ENCODE measurements at places on chromosomes 4 and X.
A peak's percentile ranks its signal among the peaks of the same experiment; 100 is the strongest.

- no peak for DNase-seq
Observed at GRCh38 chrX:40237731-40238178, 140.0 kb upstream of the BCOR start.

DNA sequence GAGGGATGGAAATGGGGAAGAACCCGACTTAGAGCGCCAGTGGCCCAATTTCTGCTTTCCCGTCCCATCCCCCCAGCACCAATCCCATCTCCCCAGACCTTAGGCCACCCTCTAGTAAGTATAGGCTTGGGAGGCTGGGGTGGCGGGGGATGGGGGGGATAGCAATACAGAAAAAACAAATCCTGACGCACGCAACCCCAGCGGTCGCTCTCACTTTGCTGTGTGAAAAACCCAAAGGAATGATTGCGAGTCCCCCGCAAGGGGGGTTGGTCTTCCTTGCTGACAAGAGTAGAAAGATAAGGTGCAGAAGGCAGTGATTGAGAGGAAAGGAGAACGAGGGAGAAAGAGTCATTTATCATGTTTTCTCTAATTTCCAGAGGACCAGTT, 863 bp downstream of the CPE start:
- DNase-seq: no peak

- no peak for DNase-seq
Observed at GRCh38 chrX:9558615-9559014, 93.8 kb downstream of the TBL1X start.

GRCh38 chr4:75069493-75070074, 136.7 kb downstream of the PARM1 start:
- DNase-seq: no peak

GRCh38 chrX:107731831-107732502, 43.6 kb downstream of the TSC22D3 start:
- no peak for DNase-seq

GRCh38 chr4:30116401-30116800, 603.8 kb upstream of the PCDH7 start:
- no peak for DNase-seq

GRCh38 chr4:8773124-8773931, 98.3 kb downstream of the HMX1 start:
- no peak for DNase-seq

- no peak for DNase-seq
Observed at GRCh38 chrX:51215856-51216255, 116.8 kb upstream of the NUDT10 start.

DNA sequence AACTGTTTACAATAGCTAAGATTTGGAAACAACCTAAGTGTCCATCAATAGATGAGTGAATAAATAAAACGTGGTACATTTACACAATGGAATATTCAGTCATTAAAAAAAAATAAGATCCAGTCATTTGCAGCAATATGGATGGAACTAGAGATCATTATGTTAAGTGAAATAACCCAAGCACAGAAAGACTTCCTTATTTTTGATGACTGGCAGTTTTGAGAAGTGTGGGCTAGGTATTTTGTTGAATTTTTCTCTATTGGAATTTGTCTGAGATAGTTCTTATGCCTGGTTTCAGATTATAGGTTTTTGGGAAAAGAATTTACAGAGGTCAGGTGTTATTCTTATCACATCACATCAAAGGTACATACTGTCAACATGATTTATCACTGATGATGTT, 293.8 kb upstream of the ARSJ start:
- no peak for DNase-seq

- no peak for DNase-seq
Observed at GRCh38 chrX:23228950-23229448, 105.7 kb upstream of the PTCHD1 start.

DNA sequence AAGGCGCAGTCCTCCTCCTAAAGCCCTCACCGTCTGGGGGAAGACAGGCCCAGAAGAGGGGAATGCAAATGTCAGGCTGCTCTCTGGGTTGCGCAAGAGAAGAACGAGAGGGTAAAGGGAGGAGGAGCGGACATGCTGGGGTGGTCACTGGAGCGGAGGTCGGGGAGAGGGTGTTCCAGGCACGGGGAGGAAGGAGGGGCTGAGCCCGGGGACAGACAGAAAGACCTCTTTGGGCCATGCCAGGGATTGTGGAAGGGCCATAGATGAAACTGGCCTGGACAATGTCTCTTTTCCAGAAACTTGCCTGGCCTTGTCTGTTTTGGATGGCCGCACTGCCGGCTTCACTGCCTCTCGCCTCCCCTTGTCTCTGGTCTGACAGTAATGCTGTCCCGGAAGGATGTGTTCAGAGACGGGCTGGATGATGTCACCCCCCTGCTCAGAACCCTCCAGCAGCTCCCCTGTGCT, 121.0 kb downstream of the SORCS2 start:
- no peak for DNase-seq

- no peak for DNase-seq
Observed at GRCh38 chr4:35166466-35166865, 1077.8 kb downstream of the ARAP2 start.

DNA sequence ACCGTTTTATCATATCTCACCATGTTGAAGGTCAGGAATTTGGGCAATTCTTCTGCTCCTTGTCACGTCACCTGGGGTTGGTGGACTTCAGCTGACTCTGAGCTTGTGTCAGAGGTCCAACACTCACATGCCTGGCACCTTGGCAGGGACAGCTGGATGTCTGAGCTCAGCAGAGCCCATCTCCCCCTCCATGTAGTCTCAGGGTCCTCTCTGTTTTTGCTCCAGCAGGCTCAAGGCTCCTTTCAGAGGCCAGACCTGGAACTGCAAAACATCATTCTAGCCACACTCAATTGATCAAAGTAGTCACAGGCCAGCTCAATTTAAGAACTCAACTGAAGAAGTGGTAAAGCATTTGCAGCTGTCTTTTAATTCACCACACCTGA, 45.4 kb downstream of the EDNRA start:
- no peak for DNase-seq

GRCh38 chrX:96753230-96753629, 68.6 kb downstream of the DIAPH2 start:
- no peak for DNase-seq

DNA sequence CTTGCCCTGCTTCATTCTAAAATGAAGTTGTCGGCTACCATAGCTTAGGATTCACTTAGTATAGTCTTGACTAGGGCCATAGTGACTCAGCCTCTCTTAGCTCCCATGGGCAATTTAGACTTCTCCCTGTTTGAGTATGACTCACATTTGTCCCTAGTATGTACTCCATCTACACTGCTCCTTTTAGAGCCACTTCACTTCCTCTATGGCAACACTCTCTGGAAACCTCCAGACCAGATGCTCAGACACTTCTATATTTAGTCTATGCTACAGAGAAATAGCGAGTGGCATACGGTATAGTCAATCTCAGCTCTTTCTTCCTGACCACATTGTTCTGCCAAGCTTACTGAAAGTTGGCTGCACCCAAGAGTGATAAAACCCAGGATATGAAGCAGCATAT, 11.2 kb downstream of the MEPE start:
- no peak for DNase-seq

DNA sequence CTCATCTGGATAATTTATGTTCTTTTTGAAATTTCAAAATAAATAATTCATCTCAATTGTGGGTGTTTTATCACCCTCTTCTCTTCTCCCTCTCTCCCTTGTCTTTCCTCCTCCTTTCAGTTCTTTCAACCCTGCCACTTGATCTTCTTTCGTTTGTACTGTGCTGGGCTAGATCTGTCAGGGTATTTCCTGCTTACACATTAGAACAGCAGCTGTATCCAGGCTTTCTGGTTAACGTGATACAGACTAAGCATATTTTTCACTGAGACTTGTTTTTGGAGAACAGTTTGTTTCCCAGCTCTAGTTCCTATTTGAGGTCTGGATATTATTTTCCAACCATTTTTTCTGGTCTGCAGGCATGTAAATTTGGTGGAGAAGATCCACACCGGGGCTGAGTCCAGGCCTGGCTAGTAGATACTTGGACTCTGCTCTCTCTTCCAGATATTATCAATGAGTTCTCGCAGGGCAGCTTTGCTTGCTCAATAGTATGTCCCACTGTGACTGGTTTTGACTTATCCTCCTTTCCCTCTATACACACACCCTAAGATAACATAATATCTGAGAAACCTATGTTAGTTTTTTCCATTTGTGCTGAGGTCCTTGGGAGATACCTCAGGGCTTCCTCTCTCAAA, 1310.7 kb upstream of the TENM3 start:
- DNase-seq: no peak

DNA sequence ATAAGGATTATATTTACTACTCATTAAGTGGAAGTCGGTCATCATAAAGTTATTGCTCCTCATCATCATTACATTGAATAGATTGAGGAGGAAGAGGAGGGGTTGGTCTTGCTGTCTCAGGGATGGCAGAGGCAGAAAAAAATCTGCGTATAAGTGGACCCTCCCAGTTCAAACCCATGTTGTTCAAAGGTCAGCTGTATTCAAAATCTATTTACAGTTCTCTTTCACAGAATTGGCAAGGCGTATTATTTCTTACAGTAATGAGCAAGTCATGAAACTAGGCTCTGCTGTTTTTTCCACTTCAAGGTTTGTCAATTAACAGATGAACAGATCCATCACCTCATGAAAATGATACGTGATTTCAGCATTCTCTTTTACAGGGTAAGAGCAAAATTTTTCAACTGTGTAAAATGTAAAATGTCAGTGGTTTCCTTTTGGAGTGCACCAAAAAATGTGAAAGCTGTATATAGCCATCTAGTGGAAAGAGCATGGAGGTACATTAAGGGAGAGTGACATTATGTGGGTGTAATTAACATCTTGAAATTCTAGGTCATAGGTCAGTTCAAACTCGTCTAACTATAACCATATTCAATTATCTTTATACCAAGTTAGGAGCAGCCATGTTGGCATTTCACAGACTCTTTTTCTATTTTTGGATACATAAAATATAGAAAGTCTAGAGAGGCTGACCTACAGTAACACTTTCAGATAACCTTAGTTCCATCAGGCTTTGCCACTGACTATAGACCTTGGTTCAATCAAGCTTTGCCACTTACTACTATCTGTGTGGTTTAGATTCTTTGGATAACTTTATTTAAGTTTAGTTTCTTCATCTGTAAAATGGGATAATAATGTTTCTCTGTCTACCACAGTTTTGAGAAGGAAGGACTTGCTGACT, 30.1 kb downstream of the NEIL3 start:
- no peak for DNase-seq

DNA sequence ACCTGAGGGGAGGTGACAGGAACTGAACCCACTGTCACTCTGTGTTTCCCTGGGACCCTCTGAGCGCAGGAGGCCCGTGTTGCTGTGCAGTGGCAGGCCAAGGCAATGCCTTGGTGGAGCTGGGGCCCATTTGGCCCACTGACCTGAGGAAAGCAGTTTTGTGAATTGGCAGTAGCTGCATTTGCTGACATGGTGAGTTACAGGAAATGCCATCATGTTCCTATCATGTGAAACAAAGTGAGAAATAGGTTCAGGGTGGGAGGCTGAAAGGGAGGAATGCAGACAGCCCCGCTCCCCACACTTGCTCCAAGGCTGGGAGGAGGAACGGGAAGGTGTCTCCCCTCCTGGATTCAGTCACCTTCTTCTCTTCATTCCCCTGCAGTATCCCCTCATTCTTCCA, 146.1 kb downstream of the PTTG2 start:
- DNase-seq: no peak

DNA sequence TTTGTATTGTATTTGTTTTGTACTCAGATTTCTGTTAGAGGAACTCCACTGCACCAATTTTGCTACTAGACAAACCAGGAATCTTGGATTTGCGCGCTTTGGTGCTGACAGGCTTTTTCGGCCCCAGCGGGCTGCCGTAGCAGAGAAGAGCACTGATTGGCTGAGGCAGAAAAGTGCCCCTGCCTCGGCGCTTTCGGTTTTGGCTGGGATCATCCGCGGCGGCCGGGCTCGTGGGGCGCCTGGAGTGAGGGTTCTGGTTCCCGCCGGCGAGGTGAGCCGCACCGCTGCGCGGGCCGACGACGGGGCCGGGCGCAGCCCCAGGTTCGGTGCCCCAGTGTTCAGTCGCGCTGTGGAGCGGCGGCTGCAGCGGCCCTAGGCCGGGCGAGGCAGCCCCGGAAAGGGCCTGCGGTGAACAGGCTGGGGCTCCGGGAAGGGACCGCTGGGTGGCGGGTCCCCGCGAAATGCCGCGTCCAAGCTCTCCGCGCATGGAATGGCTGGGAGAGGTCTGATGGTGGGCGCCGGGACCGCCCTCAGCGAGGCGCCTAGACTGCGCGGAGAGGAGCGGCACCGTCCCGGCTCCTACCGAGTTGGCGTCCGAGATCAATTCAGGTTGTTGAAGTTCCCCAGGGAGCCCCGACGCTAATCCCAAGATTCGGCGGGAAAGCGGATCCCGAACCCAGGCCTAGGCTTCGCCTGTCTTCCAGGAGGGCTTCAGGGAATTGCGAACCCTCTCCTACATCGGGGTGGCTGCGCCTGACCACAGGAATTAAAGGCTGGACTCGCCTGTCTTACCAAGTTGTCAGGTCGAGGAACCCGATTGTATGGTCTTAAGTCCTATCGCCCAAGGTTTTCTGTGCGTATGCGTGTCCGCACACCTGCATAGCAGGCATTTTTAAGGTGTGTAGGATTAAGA, at the start of gene LSM6:
TSS of gene LSM6 (plus strand) at position 178 of the 913 bp plus-strand sequence. CDS start 7,204 bp downstream, outside the sequence.
- DNase-seq: peak; percentile 58

DNA sequence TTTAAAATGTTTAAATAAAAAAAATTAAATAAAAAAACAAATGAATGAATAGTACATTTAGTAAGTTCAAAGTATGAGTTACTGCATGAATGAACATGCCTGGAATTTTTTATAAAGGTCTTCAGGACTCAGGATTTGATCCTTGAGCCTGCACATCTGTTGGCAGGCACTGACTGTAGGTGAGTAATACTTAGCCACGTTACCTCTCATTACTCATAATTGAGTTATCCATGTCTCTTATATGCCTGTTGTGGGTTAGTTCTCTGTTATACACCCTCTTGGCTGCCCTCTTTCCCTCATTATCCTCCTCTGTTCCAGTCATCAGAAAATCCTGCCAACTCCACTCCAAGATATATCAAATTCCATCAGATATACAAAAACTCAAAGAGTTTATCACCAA, 276.0 kb downstream of the FBXW7 start:
- DNase-seq: no peak

- DNase-seq: no peak
Observed at GRCh38 chrX:41692162-41692749, 3.5 kb downstream of the GPR34 start.

DNA sequence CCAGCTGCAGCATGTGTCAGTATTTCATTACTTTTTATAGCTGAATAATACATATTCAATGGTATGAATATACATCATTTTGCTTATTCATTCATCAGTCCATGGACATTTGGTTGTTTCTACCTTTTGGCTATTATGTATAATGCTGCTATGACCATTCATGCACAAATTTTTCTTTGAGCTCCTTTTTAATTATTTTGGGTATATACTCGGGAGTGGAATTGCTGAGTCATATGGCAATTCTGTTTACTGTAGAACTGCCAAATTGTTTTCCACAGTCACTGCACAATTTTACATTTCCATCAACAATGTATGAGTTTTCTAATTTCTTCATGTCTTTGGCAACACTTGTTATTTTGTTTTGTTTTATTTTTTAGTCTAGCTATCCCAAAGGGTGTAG, 405.9 kb upstream of the PITX2 start:
- no peak for DNase-seq
